T-helper 2 cell treated with Interferon-gamma antibody and Interleukin-4, amounts not matched to agents 5 μg/mL and 100 μg/mL, for 36 hours (primary cell): ENCODE measurements at places on chromosomes 7 and 10.

DNA sequence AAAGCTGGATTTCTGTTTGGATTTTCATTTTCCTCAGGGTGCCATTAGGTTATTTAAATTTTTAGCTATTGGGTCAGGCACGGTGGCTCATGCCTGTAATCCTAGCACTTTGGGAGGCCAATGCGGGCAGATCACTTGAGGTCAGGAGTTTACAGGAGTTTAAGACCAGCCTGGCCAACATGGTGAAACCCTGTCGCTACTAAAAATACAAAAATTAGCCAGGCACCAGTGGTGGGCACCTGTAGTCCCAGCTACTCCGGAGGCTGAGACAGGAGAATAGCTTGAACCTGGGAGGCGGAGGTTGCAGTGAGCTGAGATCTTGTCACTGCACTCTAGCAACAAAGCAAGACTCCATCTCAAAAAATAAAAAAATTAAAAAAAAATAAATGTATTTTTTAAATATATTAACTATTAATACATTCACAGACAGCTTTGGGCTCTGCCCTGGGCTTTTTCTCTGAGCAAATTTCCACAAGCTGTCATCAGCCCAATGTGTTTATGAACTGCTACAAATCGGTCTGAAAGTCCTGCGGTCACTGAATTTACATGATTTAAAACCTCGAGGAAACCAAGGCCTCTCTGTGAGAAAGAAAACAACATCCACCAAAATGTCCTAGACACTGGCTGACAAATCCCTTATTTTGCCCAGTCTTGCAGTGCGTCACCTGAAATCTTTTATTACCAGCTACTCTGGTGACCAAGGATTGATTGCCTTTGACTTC, 19.2 kb upstream of the PLEKHS1 start:
- no peak for DNase-seq

DNA sequence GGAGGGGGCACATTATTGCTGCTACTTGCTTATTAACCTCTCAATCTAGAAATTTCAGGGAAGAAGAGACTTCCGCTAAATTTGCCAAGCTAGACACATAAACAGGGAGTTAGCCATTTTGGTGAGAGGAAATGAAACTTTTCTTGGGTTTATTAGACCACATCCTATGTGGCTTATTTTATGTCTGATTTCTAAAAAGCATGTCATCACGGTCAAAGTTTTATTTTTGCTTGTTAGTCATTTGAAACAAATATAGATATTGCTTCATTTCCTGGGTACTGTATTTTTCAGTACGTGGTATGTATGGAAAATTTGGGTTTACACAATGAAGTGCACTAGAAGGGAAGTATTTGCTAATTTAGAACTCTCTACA, 144.1 kb downstream of the TCF7L2 start:
- no peak for DNase-seq

DNA sequence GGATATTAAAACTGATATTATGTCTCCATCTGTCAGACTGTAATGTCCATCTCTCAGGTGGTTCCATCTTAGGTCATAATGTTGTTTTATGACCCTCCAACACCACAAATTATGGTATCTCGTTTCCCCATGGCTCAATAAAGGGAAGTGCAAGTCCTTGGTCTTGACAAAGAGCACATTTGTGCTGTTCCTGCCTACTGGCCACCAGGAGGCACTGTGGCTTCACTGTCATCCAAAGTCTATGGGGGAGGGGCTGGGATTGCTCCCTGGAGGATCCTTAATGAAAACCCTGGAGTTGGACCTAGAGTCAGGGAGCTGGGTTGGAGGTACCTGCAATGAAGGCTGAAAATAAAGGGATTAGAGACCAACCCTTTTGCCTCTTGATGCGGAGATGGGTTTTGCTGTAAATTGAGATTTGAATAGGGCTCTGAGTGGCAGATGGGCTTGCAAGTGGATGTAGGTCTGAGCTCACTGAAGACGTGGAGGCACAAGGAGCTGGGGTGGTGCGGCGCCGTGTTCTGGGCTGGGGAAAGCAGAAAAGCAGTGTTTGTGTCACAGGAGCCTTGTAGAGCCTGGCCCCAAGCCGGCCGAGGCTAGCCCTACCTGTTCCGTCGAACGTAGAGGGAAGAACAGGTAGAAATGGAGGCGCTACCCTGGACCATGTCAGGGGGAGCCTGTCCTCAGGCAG, 180.5 kb upstream of the PRSS58 start:
- DNase-seq: no peak

DNA sequence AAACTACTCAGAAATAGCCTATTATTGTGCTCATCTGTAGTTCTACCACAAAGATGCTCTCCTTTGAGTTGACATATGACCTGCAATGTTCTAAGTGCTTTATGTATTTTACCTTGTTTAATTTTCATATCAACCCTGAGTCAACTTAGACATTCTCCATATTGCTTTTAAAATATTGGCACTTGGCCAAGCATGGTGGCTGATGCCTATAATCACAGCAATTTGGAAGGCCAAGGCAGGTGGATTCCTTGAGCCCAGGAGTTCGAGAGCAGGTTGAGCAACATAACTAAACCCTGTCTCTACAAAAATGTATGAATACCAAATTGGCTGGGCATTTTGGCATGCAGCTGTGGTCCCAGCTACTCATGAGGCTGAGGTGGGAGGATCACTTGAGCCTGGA, 50.6 kb downstream of the PRKG1 start:
- DNase-seq: no peak

DNA sequence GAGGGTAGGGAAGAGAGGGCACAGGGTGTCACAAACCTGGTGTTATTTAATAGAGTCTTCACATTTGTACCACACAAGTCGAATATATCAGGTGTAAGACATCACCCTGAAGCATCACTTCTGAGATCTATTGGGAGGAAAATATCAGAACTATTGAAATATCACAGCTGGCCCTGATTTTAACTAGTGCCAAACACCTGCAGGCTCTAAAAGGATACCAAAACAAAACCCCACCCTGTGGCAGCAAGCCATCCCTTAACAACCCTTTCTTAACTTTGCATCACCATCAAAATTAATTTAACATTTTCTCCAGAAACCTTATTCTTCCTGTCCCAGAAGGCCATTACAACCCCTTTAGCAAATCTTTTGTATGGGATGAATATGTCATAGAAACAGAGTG, 365.4 kb downstream of the SUGCT start:
- no peak for DNase-seq

DNA sequence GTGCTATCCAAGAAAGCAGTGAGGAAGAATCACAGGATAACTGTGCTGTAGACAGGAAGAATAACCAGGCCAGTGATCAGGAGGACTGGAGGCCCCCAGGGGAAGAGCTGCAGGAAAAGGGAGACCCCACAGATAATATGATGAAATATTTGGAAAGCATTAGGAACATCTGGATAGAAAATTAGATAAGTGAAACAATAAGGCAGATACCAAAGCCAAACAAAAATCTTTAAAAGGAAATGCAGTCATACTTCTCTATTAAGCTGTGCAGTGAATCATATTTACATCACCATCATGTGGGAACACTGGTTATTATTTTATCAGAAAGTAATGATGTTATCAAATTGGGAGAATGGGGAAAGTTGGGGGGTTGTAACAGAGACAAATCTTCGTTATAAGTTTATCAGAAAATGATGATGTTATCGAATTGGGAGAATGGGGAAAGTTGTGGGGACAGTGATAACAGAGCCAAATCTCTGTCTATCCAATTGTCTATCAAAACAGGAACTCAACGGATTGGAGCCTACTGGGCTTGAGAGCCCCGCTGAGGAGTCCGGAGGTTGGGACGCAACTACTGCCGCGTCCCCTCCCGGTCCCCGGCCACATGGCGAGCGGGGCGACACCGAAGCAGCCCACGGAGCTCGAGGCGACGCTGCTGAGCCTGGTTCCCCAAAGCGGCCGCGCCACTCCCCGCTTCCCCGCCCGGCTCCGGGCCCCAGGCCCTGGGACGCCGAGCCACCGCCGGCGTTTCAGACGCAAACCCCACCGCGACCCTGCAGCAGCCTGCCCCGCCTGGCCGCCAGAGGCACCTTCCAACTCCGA, 14.0 kb upstream of the RALA start:
- DNase-seq: no peak

DNA sequence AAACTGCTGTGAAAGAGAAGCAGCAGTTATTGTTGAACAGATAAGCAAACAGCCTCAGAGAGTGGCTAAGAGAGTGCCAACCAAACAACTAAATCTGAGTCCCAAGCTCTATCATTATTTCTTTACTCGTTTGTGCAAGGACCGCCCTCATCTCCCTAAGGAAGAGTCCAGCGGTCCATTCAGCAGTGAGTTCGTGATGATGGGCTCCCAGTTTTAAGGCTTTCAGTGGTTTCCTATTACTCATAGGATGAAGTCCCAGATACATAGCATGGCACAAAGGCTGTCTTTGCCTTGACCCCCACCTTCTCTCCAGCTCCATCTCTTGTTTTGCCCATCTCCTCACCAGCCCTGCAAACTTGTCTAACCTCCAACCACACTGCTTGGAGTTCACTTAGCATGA, 24.3 kb upstream of the PDE1C start:
- no peak for DNase-seq

DNA sequence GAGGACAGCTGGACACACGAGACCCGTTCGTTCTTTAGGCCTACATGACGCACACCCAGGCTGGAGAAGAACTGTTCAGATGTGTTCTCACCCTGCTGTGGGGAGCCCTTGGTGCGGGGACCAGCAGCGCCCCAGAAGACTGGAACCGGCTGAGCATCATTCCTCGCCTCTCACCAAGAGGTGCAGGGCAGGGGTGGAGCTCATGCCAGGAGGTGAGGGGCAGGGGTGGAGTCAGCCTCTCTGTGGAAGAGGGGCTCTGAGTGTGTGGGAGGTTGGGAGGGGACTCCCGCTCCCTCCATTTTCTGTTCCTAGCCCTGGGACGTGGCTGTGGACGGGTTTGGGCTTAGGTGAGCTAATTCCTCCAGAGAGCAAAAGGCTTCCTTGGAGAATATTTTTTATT, 66.0 kb upstream of the SHH start:
- DNase-seq: no peak

DNA sequence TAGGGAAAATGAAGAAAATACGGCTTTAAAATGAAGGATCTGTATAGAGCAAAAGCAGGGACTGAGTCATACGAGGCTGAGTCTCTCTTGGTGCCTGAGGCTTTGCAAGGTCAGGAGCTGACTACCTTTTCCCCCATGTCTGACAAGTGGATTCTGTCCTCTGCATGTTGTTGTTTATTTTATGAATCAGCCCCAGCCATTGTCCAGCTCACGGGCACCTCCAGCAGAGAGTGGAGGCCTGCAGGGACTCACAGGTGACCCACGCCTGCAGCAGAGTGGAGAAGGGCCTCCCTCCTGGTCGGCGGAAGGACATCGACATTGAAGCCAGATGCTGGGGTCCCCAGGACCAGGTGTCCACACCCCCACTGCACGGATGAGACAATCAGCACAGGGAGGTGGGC, 233.9 kb downstream of the WDR37 start:
- no peak for DNase-seq

DNA sequence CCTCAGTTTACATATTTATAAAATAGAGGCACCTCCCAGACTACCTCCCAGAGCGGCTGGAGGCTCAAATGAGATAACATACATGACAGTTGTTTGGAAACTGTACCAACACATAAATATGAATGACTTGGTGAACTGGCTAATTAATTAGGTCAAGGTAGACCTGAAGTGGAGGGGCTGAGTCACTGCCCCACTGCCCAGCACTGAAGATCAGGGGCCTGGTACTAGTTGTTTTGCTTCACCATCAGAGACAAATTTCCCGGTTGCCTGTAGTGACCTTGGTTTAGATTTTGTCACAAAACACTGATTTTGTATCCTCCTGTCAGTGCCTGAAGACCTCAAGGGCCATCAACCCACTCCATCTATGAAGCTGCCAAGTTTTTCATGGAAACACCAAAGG, 41.8 kb downstream of the JAZF1 start:
- DNase-seq: no peak

DNA sequence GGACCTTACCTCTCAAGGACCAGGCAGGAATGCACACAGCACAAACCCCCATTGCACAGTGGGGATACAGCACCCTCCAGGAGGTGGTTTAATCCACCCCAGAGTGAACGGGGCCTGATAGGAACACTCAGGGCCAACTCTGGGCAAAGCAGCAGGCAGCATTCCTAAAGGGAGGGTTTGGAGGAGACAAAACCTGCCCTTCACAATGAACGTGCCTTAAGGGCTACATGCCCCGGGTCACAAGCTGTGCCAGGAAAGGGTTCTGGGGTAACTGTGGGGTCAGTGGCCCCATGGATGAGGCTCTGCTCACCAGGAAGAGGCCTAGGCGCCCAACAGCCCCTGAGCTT, 1.1 kb downstream of the GPRIN2 start:
- no peak for DNase-seq

- DNase-seq: no peak
These were observed 4.2 kb downstream of the KCNMA1 start for GRCh38 chr10:77633376-77633775.

GRCh38 chr10:120969219-120969645, 118.1 kb downstream of the WDR11 start:
- no peak for DNase-seq
